ENCODE measurements at places on chromosomes 5 and 9.

- no peak for DNase-seq
Observed at GRCh38 chr9:129566563-129567266, 54.2 kb downstream of the C9orf50 start.

DNA sequence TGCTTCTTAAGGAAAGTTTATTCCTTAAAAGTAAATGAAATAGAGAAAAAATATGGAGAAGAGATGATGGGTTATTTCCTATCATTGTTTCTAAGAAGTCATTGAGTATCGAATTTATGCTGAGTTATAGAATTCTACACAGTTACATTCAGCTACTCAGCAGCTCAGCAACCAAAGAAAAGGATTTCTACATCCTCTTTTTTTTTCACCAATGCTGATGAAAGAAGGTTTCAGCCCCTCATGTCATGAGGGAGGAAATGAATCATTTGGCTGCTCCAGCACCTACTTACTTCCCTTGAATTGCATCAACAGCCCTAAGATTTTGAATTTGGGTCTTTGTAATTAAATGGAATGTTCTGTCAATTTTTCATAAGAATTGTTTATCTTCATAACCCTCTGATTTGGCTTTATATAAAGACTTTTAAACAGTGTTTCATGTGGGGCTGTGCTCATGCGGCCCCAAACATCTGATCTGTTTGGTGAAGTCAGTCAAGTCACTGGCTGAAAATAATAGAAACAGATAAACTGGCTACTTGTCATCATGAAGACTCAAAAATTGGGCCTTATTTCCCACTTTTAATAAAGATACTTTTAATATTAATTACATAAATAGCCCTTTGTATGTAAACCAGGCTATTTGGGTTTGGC lies 18.5 kb upstream of the SNX2 start:
- no peak for DNase-seq

- no peak for DNase-seq
Observed at GRCh38 chr9:135339378-135339973, 140.1 kb upstream of the PPP1R26 start.

DNA sequence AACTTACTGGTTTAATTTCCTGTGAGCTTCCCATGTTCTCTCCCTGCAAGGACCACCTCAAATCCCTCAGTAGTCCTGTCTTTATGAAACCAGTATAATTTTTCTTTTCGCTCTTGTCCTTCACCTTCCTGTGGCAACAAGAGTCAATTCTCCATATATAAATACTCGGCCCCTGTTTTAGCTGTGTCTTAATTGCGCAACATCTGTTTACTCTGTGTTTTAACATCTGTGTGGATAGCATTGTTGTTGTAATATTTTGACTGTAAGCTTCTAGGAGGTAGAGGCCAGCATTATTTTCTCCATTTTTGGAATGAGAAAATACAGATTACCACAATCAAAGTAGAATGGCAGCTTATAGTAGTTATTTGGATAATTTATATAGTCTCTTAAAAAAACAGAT lies 30.2 kb upstream of the CDKN2B start:
- DNase-seq = no peak

GRCh38 chr9:116387934-116388698 lies 234.5 kb downstream of the PAPPA start:
- DNase-seq = no peak

DNA sequence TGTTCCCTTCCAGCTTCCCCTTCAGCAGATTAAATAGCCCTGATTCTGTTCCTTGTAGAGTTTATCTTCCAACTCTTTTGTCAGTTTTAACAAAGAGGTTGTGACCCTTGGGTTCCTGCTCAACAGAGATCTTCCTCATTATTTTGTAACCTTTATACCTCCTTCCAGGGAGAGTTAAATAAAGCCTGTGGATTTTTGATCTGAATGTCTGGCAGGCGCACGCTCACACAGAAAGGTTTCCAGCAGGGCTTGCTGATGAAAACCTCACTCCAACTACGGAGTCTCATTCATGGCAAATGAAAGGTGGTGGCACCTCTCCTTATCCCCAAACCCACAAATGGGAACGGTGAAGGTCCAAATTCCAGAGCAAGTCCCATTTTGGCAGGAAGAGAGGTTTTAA lies 129.0 kb downstream of the SREK1 start:
- no peak for DNase-seq

- DNase-seq = no peak
Observed at GRCh38 chr5:13993926-13994325, 49.4 kb upstream of the DNAH5 start.

Measured in SW480 (cell line).